ENCODE measurements at places on chromosomes 6 and 20.

DNA sequence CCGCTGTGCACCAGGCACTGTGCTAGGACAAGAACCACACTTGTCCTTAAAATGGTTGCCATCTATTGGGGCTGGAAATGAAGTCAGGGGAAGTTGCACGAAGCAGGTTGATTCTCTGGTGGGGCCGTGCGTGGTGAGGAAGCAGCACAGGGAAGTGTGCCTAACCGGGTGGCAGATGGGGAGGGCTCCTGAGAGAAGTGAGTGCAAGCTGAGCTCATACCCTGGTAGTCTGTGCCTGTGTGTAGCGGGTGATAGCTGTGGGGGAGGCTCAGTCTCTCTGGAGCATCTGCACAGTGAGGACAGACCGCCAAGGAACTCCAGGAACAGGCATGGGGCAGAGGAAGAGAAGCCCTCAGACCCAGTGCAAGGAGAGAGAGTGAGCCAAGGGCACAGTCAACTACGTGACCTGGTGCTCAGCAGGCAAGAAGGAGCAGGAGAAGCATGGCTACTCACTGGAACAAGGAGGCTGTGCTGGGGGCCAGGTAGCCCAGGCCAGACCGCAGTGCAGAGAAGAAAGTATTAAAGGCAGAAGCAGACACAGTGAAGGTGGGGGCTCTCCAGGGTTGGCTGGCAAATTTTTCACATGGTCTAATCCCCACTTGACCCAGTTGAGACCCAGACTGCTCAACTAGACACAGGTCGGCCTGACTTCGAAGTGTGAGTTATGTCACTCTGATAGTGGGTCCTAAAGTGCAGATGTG is 155.0 kb downstream of the CDH26 start:
- no peak for DNase-seq

DNA sequence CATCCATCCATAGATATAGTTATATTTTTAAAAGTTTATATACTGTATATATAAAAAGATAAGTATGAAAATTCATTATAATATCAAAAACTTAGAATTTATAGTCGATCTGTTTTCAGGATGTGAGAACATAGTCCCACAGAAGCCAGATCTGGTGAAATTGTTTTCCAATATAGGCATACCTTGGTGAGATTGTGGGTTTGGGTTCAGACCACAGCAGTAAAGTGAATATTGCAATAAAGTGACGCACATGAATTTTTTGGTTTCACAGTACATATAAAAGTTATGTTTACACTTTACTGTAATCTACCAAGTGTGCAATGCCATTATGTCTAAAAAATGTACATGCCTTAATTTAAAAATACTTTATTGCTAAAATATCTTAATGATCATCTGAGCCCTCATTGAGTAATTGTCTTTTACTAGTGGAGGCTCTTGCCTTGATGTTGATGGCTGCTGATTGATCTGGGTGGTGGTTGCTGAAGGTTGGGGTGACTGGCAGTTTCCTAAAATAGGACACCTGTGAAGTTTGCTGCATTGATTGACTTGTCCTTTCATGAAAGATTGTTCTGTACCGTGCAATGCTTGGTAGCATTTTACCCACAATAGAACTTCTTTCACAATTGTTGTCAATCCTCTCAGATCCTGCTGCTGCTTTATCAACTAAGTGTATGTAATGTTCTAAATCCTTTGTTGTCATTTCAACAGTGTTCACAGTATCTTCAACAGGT is 29.8 kb downstream of the AIG1 start:
- no peak for DNase-seq

DNA sequence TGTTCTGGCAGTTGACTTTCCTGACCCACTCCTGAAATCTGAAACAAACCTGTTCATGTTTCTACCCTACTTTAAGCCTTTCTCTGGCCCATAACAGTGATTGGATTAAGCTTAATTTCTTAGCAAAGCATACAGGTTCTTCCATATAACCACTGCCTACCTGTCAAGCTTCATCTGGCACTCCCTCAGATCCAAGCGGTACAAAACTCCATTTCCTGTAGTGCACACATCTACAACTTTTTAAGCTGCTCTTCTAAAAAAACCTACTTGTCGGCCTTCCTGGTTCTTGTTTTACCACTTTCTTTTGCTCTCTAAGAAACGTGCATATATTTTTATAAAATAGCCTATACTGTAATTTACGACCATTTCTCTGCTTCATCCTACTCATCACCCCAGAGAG is 916 bp upstream of the PPP1R11 start:
- no peak for DNase-seq

DNA sequence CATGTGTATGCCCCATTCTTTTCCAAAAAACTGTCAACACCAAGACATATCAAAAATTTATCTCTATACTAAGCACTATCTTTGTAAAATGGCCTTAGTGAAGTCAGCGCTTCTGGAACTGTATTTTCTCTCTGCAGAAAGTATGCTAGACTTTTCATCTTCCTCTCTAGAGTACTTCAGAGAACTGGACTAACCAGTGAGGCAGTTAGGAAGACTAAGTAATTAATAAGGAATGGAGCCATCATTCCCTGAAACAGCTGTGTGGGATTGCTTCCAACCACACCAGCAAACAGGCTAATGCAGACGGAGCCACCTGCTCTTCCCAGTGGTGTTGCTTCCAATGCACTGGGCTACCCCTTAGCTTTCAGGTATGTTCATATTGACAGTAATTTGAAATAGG is 169.1 kb upstream of the FUT9 start:
- peak; percentile 7 for DNase-seq

DNA sequence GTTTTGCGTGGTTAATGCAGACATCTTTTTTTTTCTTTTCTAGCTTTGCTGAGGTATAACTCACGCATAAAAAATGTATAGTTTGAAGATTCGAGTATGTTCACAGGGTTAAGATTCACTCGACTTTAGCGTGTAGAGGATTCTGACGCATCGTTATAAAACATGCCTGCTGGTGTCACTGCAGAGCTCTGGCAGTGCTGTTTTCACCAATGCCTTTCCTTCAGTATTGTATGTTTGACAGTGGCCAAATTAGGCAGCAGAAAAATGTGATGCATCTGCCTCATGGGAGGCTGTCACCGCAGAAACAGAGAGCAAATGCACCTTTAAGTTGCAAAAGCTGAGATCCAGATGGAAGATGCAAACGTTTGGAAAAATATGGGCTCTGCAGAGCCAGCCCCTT is 18.0 kb upstream of the SIRPB2 start:
- peak; percentile 14 for DNase-seq

GRCh38 chr6:28606424-28607391 is 81.0 kb downstream of the GPX5 start:
- peak; percentile 76 for DNase-seq

DNA sequence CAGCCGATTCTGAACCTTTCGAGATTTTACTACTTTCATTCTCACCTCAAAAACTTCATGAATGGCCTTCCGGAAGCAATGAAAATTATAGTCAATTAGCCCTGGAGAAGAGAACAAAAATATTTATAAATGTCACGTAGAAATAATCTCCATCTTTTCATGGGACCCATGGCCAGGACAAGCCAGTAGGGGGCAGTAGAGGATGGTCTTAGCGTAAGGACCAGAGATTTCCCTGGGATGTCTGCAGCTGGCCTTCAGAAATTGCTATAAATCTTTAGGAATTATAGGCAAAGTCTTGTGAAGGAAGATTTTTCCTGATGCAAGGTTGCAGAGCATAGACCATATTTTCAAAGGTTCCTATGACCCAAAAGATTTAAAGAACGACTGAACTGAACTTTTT is 15.6 kb upstream of the UBE2J1 start:
- DNase-seq = peak; percentile 71

DNA sequence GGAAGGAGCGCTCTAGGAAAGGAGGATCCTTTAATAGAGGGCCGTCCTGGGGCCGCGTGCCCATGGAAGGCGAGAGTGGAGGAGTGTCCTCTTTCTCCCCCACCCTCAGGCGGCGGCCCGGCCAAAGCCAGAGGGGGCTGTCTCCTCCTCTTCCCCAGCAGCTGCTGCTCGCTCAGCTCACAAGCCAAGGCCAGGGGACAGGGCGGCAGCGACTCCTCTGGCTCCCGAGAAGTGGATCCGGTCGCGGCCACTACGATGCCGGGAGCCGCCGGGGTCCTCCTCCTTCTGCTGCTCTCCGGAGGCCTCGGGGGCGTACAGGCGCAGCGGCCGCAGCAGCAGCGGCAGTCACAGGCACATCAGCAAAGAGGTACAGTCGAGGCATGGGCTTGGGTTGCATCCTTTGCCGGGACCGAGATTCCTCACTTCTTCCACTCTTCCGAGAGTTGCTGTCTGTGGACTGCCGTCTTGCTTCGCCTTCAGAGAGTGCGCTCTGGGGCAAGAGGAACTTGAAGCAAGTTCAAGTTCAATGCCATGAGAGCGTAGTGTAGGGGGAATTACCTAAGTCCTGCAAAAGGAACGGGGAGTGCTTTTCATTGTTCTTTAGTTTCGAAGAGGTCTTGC is at the start of gene LAMA2:
Gene LAMA2 (plus strand): TSS at position 148 of the 621 bp plus-strand sequence. CDS start 108 bp downstream, at position 256.
- DNase-seq = peak; percentile 93

- no peak for DNase-seq
Observed at GRCh38 chr6:138818496-138819194, 22.8 kb downstream of the ECT2L start.

DNA sequence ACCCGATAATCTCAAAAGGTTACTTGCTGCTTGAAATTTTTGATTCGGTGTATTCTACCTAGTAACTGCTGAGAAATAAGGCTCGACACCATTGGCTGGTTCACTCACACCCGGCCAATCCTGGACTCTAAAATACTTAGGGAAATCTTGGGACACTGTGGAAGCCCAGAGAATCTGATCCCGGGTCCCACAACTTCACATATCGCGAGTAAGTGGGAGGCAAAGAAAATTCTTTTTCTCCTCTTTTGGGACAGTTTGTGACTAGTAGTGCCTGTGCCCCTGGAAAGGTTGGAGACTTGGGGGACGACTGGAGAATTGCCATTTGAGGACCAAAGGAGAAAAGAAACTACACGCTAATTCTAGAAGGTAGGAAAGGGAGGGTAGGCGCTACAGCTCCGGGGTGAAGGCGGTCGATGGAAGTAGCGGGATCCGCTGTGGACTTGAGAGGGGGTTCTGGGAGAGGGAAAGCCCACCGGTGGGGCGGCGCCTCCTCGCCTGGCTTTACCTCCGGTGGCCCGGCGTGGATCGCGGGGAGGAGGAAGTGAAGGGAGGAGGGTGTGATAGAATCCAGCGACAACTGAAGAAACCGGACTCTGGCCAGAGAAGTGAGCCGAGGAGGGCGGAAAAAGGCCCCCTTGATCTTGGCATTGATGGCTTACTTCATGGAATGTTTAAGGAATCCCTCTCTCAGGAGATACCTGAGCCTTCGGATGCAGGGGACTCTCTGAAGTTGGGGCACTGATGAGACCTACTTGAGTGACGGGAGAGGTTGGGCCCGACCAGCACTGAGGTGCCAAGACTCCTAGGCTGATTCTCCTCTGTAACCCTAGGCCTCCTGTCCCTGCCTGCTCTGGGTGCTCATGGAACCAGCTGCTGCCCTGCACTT is 18.8 kb upstream of the BTN3A3 start:
- peak; percentile 92 for DNase-seq

DNA sequence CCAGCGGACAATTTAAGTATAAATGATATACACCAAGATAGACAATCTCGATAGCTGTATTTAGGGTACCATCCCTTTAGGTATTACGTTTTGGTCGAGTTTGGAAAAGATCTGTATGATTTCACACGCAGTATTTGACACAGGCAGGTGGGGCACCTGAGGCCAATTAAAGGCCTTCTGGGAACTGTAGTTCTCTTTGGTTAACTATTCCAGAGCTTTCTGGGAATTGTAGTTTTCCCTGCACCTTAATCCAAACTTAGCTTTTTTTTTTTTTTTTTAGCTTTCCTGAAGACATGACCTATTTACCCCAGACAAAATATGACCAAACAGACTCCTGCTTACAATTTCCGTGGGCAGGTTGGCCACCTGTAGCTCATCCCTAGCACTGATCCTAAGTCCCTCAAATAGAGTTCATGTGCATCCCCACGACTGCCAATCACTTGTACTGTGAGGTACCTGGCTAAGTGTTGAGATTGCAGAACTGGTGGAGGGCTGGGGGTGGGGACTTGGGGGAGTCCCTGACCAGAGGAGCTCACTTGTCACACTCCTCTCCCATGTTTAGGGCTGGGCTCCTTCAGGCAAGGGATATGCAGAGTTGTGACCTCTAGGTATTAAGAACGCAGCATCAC is 999 bp upstream of the EHMT2 start:
- DNase-seq = peak; percentile 39

DNA sequence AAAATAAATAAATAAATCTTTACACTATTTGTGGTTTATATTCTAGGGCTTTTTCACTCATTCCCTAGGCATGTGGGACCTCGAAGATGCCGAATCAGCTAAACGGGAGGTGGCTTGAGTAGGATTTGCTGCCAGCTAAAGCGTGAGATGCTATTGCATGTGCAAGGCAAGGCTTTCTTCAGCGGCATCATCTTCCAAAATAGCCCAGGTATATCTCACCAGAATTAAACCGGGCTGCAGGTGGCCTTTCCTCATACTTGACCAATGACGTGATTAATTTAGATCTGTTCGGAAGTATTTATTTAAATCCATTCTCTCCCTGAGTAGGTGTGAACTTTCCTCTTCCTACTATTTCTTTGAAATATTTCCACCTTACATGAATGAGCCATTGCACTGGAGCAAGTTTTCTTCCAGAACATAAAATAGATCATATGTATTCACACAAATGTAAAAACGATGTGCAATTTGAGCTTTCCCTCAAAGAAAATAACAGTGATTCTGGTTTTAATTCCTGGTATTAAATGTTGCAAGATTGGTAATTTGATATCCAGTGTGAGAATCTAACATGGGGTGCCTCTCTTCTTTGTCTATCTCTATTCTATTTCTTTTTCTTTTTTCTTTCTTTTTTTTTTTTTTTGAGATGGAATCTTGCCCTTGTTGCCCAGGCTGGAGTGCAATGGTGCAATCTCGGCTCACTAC is 24.3 kb upstream of the ZNF217 start:
- DNase-seq = no peak

DNA sequence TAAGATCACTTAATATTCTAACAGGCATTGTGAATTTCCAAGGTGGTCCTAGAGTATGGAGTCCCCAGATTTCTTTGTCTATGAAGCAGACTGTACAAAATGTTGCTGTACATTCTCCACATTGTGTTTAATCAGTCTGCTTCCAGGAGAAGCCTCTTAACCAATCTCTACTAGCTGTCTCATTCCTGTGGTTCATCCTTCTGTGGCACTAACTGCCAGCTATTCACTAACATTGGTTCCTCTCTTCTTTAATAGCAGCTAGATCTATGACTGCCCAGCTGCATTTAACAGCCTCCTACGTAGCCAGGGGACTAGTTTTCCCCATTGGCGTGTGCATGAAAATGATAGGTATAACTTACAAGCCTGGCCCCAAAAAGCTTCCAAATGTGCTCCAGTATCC is 395.4 kb downstream of the SAMD5 start:
- DNase-seq = no peak

DNA sequence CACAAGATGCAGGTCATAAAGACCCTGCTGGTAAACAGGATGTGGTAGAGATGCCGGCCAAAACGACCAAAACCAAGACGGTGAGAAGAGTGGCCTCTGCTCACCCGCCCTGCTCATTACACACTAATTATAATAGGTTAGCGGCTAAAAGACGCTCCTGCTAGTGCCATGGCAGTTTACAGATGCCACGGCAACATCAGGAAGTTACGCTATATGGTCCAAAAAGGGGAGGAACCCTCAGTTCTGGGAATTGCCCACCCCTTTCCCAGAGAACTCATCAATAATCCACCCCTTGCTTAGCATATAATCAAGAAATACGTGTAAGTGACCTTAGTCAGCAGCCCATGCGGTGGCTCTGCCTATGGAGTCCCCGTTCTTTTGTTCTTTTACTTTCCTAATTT is 17.6 kb downstream of the BHLHE23 start:
- no peak for DNase-seq

Measured in muscle of back (tissue), 13 donors.